ENCODE measurements at places on chromosomes 1 and 21.

DNA sequence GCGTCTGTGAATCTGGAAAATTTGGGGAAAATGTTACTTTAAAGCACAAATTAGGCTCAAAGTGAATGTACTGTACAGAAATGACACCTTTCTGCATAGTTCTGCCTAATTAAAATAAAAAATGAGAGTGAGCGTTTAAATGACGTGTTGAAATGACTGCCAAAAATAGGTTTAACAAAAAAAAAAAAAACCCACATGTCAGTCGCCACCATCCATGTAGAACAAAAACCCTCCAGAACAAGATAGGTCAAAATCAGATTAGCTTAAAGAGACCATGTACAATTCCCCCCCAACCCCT lies 745 bp downstream of the PARP1 start:
- no peak for DNase-seq

- DNase-seq: no peak
Measured at GRCh38 chr1:48916130-48917069, 139.7 kb upstream of the BEND5 start.

GRCh38 chr21:45443595-45444181 lies 38.7 kb downstream of the COL18A1 start:
- no peak for DNase-seq

DNA sequence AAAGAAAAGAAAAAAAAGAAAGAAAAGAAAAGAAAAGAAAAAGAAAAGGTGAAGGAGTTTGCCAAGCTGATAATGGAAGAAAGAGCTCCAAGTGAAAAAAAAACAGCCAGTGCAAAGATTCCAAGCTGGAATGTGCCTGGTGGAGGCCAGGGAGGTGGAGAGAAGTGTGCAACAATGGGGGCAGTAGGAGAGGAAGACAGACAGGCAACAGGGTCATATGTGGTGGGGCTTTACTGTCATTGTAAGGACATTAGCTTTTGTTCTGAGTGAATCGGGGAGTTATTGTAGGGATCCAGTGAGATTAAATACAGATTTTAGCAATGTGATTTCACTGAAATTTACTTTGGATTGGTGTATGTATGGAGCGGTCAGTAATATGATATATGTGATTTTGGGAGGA lies 14.0 kb upstream of the MYSM1 start:
- DNase-seq: no peak

DNA sequence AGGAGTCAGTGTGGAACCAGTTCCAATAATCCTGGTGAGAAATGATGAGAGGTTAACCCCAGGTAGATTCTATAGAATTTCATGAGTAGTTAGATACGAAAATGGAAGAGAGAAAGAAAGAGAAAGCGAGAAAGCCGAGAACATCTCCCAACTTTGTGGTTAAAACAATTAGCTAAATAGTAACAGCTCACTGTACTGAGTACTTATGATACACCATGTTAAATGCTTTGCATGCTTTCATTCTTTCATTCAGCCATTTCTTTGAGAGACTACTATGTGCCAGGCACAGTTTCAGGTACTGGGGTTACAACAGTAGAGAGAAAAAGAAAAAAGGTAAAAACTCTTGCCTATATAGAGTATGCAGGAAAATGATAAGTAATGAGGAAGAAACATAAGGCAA lies 109.7 kb upstream of the SYT6 start:
- no peak for DNase-seq

GRCh38 chr21:33998402-33998801 lies 75.0 kb upstream of the MRPS6 start:
- DNase-seq: no peak

DNA sequence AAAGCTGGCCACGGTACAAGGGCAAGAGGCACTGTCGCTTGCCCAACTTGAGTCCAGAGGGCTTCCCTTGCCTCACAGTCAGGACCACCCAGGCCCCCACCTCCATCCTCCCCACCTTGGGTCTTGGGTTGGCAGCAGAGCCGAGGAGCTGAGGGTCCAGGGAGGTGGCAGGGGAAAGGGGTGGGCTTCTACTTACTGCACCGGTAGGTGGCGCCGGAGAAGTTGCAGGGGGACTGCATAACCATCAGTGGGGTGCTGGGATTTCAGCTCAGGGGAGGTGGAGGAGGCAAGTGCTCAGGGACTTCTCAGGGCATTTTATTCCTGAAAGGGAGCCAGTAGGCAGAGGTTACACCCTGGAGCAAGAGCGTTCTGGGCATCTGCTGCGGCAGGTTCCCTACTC lies 44.0 kb downstream of the TRIM62 start:
- DNase-seq: no peak

DNA sequence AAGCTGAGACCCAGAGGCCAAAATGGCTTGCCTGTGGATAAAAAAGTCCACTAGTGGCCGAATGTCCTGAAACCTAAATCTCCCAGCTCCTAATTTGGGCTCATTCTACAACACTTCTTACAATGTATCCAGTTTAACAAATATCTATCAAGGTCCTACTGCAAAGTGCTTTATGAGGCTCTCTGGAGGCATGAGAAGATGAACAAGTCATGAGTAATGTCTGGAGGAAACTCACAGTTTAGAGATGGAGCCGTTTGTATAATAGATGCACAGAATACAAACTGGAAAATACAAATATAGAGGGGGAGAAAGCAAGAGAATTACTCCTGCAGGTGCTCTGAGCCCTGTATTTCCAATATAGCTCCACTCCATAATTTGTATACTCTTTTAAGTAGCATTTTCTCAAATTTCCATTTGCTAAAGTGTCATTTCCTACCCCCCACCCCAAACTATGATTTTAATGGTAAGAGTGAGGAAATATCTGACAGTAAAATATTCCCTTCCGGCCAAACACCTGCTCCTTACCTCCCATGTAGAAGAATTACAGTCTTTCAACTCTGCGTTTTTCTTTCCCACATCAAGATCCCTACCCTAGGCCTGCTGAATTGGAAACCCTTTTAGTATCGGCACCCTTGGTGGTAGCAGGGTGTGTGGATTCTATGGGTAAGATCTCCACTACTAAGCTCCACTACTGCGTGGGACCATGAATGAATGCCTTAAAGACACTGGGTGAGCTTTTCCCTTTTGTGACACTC lies 3.3 kb upstream of the ADAMTS5 start:
- no peak for DNase-seq

GRCh38 chr1:109094377-109094803 lies 3.8 kb downstream of the TMEM167B start:
- DNase-seq: no peak

- no peak for DNase-seq
Measured at GRCh38 chr1:177023726-177024125, 140.8 kb downstream of the ASTN1 start.

GRCh38 chr1:61692155-61692800 lies 32.7 kb downstream of the TM2D1 start:
- no peak for DNase-seq

- DNase-seq: no peak
Measured at GRCh38 chr1:81809808-81810207, 9.1 kb downstream of the ADGRL2 start.

GRCh38 chr1:6979003-6979613 lies 193.9 kb downstream of the CAMTA1 start:
- DNase-seq: no peak

DNA sequence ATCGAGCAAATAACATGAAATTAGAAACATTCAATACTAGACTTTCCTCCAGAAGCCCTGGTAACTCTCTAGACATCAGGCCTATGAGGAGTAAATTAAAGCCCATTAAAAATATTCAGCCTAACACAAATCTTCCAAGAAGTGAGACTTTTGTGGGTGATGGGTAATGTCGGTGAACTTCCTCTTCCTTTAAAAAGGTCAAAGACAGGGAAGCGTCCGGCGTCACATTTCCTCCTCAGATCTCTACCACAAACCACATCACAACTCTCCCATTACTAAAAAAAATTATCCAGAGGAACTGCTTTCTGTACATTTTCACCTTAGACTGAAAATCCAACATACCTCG lies 1.4 kb downstream of the EIF4G3 start:
- DNase-seq: no peak

DNA sequence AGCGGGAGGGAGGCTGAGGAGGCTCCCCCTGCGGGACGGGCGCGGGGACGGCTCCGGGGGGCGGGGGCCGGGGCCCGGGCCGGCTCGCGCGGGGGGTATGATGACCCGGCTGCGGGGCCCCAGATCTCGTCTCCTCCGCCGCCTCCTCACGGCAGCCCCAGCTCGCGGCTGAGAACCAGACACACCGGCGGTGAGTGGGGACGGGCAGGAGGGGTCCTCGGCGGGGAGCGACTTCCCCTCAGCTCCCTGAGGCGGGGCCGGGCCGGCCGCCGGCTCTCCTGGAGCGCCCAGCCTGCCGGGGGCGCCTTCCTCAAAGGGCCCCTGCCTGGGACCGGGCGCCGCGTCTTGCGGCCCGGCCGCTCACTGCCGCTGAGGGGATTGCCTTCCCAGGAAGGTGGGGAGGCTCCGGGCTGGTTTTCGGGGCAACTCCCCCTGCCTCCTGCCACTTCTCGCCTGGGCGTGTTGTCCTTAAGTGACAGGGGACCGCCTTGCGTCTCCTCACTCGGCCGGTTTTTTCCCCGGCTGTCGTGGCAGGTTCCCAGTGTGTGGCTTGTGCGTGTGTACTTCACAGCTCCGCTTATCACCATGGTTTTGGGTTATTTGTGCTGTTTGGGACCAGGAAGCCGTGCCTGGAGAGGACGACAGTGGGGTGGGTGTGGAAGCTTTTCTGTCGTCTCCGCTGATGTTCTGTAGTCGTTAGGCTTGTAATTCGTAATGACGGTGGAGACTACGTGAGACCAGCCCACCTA lies 800 bp downstream of the HIPK1 start:
- no peak for DNase-seq

- no peak for DNase-seq
Measured at GRCh38 chr1:201639826-201640225, 100.9 kb downstream of the NAV1 start.

GRCh38 chr1:1943834-1944570 lies 24.9 kb upstream of the TMEM52 start:
- DNase-seq: peak; percentile 49

DNA sequence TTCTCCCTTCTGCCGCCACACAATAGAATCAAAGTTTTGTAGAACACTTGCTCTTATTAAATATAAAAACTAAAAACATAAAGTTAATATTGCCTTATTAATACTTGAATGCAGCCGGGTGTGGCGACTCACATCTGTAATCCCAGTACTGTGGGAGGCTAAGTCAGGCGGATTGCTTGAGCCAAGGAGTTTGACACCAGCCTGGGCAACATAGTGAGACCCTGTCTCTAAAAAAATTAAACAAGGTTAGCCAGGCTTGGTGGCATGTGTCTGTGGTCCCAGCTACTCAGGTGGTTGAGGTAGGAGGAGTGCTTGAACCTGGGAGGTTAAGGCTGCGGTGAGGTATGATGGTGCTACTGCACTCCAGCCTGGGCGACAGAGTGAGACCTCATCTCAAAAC lies 13.2 kb upstream of the HHAT start:
- no peak for DNase-seq

DNA sequence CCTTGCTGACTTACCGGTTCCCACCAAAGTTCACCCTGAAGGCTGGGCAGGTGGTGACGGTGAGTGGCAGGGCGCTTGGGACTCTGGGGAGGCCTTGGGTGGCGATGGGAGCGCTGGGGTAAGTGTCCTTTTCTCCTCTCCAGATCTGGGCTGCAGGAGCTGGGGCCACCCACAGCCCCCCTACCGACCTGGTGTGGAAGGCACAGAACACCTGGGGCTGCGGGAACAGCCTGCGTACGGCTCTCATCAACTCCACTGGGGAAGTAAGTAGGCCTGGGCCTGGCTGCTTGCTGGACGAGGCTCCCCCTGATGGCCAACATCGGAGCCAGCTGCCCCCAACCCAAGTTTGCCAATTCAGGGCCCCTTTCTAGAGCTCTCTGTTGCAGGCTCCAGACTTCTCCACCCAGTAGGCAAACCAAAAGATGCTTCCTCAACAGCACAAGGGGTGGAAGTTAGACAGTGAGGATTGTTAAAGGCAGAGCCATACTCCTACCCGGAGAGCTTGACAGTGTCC lies 16.4 kb upstream of the SEMA4A start:
- no peak for DNase-seq

- DNase-seq: no peak
Measured at GRCh38 chr1:32266921-32267591, 16.0 kb downstream of the LCK start.

- DNase-seq: no peak
Measured at GRCh38 chr1:110638058-110638457, 31.9 kb upstream of the KCNA2 start.

DNA sequence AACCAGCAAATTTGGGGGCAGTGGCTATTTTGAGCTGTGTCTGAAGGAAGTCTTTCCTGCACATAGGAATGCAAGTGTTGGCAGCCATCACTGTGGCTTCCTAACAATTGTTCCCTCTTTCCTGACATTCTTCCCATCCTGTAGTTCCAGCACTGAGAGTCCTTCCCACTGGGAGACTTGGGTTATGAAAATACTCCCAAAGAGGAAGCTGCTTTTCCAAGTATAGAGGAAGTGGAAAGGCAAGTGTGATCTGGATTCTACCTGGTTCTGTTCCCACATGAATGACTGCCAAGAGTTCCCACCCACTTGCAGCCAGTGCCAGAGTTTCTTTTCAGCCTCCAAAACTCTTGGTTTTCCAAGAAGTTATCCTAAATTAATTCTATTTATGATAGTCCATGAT lies 98.5 kb upstream of the CD53 start:
- DNase-seq: no peak

DNA sequence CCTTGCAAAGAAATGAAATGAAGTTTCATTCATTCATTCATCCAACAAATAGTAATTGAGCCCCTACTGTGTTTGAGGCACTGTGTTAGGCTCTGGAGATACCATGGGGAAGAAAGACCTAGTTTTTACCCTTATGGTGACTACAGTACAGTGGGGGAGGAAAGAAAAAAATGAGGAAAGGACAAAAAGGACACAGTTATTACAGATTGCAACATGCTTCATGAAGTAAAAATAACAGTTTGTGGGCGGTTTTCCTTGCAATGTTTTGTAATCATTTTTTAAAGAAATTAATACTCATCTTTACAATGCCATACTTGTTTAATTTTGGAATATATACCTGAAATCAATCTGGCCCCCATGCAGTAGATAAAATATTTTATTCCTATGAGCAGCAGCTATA lies 120.3 kb downstream of the TM2D1 start:
- no peak for DNase-seq

DNA sequence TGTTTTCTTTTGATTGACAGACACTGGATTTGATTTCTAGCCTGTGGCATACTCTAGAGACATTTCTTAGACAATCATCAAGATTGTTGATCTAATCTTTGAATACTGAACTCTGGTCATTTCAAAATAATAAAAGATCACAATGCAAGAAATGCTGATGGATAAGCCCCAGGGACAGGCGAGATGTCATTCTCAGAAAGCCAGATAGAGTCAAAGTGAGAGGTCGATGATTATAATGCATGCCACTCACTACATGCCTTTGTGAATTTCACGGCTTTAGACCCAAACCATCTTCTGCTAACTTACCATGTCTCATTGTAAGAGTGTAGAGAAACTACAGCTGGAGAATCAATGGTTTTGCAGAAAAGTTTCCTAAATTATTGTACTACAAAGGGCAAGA lies 257.1 kb downstream of the DYRK1A start:
- no peak for DNase-seq

DNA sequence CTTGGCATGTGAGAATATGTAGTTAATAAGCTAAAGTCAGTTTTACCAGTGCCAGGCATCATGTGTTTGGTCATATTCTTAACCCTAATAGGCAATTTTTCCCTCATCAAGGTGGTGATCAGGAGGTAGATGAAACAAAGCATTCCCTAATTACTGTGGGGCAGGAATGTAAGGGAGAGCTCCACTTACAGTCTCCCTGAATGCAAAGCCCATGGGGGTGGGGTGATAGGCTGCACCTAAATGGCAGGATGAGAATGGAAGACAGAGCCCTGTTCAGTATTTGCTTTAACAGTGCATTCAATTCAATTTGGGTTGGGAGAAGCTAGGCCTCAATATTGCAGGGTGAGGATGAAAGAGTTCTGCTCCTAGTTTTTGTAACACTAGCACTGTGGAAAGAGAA lies 23.4 kb downstream of the ZNF678 start:
- DNase-seq: no peak

- DNase-seq: no peak
Measured at GRCh38 chr21:43861706-43862105, 3.3 kb upstream of the AGPAT3 start.

Data from anterior cingulate cortex (tissue), 58 donors.